ENCODE measurements at places on chromosomes 1 and 21. TPM values are rescaled to one million over a fixed set of nuclear protein-coding genes. Genes with fewer than 3 reads are reported as not detected.

GRCh38 chr1:230288641-230289349, 137.3 kb downstream of the PGBD5 start:
- H3K4me3 ChIP-seq: no peak overlapping the region
- no peak for DNase-seq
- H3K27me3 ChIP-seq: peaks cover 4% of the 10 kb centered on the region
- no peak overlapping the region for H3K27ac ChIP-seq
- H3K36me3 ChIP-seq: no peaks in the 10 kb centered on the region

- no peaks in the 10 kb centered on the region for H3K36me3 ChIP-seq
- no peaks in the 10 kb centered on the region for H3K27me3 ChIP-seq
- H3K4me3 ChIP-seq: no peak overlapping the region
- no peak for DNase-seq
- no peak overlapping the region for H3K27ac ChIP-seq
Observed at GRCh38 chr1:87678266-87678665, 349.6 kb downstream of the LMO4 start.

- H3K4me1 ChIP-seq: no peaks in the 10 kb centered on the region
- H3K27me3 ChIP-seq: no peaks in the 10 kb centered on the region
- H3K27ac ChIP-seq: no peak overlapping the region
- no peak overlapping the region for H3K4me3 ChIP-seq
- H3K36me3 ChIP-seq: peaks cover 100% of the 10 kb centered on the region
- no peak for DNase-seq
Observed at GRCh38 chr1:171590022-171590421, 32.0 kb upstream of the MYOCOS start.

DNA sequence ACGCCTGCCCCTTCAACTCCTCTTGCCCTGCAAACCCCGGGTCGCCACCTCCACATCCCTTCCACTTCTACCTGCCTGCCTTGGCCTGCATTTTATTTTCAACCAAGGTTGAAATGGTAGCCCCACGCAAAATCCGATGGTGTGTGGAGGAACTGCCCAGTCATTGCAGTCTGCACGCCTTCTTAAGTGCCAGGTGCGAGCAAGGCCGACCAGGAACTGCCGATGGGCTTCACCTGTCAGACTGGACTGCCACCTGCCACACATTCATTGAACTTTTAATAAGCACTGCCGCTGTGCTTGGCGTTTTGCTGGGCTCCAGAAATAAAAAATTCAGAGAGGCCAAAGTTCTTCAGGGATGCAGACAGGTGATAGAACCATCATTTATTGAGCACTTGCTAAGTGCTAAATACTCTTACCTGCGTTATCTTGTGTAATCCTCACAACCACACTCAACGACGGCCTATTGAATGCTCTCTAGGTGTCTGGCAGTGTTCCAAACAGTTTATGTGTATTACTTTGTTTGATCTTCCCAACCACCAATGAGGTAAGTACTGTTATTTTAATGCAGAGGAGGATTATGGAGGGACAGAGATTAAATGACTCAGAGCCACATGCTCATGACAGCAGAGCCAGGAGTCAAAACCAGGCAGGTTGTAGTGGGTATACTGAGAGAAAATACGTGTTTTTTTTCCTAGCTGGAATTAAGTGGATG, 36.2 kb downstream of the CACHD1 start:
- no peaks in the 10 kb centered on the region for H3K36me3 ChIP-seq
- peaks cover 6% of the 10 kb centered on the region for H3K4me1 ChIP-seq
- no peaks in the 10 kb centered on the region for H3K27me3 ChIP-seq
- H3K27ac ChIP-seq: no peak overlapping the region
- H3K4me3 ChIP-seq: peak overlapping the region; percentile 50
- no peak for DNase-seq

DNA sequence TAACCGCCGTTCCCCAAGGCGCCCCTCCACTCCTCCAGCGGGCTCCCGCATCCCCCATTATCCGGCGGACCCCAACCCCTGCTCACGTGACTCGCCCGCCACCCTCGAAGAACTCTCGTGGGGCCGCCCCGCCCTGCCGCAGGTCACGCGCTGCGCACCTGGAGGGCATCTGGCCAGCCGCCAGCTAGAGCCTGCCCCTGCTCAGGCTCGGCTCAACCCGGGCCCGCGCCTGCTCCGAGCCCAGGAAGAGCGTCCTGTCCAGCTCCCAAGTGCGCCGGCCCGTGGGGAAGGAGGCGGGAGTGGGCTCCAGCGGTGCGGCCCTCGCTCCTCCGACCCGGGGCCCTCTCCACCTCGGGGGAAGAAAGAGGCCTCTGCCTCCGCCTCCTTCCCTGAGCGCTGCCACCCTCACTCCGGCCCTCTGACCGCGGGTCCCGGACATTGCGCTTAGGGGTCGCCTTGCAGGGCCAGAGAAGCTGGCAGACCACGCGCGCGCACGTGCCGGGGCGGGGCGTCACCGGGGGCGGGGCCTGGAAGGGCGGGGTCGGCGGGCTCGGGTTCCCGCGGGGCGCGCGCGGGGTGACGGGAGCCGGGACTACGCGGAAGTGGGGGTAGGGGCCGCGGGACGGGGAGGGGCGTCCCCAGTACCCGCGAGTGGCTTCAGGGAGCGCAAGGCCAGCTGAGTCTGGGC, 28.4 kb downstream of the HMGN2 start:
- H3K4me1 ChIP-seq: no peaks in the 10 kb centered on the region
- peak overlapping the region; percentile 89 for H3K4me3 ChIP-seq
- DNase-seq: peak; percentile 79
- peak overlapping the region; percentile 96 for H3K27ac ChIP-seq
- H3K27me3 ChIP-seq: no peaks in the 10 kb centered on the region

GRCh38 chr21:38236232-38236631, 20.6 kb upstream of the KCNJ15 start:
- DNase-seq: no peak
- no peak overlapping the region for H3K27ac ChIP-seq
- no peaks in the 10 kb centered on the region for H3K4me1 ChIP-seq
- no peak overlapping the region for H3K4me3 ChIP-seq

DNA sequence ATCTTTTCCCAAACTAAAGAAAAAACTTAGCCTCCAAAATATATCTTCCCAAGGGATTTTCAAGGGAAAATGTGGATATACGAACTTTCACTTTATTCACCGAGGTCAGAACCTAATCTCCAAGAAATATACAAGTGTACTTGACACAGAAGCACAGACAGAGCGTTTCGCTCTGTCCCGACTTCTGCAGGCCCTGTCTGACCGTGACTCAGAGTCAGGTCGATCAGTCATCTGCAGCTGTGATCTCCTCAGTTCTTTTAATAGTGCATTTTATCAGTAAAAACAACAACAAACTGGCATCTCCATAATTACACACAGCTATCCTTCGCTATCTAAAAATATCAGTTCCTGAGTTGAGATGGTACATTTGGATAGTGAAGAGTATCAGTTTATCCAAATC, 226.6 kb downstream of the TM2D1 start:
- H3K27ac ChIP-seq: no peak overlapping the region
- H3K4me1 ChIP-seq: no peaks in the 10 kb centered on the region
- H3K27me3 ChIP-seq: no peaks in the 10 kb centered on the region

GRCh38 chr21:33578214-33578613, 10.3 kb downstream of the DONSON start:
- no peaks in the 10 kb centered on the region for H3K27me3 ChIP-seq
- peaks cover 2% of the 10 kb centered on the region for H3K36me3 ChIP-seq
- H3K4me1 ChIP-seq: no peaks in the 10 kb centered on the region
- H3K27ac ChIP-seq: no peak overlapping the region
- H3K4me3 ChIP-seq: no peak overlapping the region

- no peaks in the 10 kb centered on the region for H3K4me1 ChIP-seq
- no peak overlapping the region for H3K4me3 ChIP-seq
- no peaks in the 10 kb centered on the region for H3K36me3 ChIP-seq
- DNase-seq: no peak
Observed at GRCh38 chr1:89652373-89652772, 19.5 kb downstream of the LRRC8C start.

DNA sequence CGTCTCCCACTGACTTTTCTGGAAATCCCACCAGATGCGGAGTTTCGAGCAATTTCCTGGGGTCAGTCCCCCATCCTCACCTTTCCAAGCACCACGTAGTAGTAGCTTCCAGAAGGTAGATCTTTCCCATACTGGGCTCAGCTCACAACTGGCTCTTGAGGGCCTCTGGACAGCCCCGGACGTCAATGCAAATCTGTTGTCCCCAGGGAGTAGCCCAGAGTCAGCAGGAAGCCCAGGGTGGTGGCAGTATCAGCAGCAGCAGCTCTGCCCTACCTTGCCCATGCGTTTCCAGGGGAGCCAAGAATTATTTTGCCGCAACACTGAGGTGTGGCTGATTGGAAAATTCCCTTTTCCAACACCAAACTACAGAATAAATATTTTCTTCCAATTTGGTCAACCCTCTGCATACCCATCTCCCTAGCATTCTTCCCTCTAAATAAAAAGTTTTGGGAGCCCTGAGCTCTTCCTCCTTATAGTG, 70.3 kb downstream of the CD46 start:
- DNase-seq: no peak
- peak overlapping the region; percentile 99 for H3K27ac ChIP-seq
- H3K4me3 ChIP-seq: peak overlapping the region; percentile 75
- H3K27me3 ChIP-seq: no peaks in the 10 kb centered on the region
- H3K36me3 ChIP-seq: peaks cover 21% of the 10 kb centered on the region
- peaks cover 70% of the 10 kb centered on the region for H3K4me1 ChIP-seq

DNA sequence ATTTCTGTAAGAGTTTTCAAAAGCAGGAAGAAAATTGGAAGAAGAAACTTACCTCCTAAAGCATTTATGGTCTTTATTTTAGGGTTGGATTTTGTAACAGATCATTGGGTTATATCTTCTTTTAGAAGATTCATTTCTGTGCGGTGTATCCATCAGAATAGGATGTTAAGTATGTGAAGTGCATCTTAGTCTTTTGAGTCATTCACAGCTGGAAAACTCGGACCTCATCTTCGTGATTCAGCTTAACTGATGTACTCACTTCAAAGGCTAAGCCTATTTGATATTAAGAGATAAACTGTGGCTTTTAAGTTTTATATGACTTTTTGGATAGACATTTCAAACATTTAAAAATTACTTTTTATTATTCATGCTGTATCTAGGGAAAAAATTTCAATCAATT, 56.3 kb downstream of the GIPC2 start:
- no peak for DNase-seq
- no peaks in the 10 kb centered on the region for H3K4me1 ChIP-seq
- H3K27me3 ChIP-seq: no peaks in the 10 kb centered on the region

DNA sequence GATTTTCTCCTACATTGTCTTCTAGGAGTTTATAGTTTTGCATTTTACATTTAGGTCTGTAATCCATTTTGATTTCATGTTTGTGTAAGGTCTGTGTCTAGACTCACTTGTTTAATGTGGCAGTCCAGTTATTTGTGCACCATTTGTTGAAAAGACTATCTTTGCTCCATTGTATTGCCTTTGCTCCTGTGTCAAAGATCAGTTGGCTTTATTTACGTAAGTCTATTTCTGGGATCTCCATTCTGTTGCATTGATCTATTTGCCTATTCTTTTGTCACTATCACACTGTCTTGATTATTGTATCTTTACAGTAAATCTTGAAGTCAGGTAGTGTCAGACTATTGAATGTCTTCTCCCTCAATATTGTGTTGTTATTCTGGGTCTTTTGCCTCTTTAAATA, 49.7 kb upstream of the RGS2 start:
- no peak overlapping the region for H3K27ac ChIP-seq
- H3K36me3 ChIP-seq: no peaks in the 10 kb centered on the region
- H3K4me3 ChIP-seq: no peak overlapping the region
- no peak for DNase-seq
- H3K27me3 ChIP-seq: no peaks in the 10 kb centered on the region

- H3K27me3 ChIP-seq: no peaks in the 10 kb centered on the region
- H3K4me3 ChIP-seq: no peak overlapping the region
- H3K36me3 ChIP-seq: no peaks in the 10 kb centered on the region
Observed at GRCh38 chr1:119781434-119782210, 12.9 kb upstream of the HMGCS2 start.

- no peaks in the 10 kb centered on the region for H3K4me1 ChIP-seq
- H3K36me3 ChIP-seq: peaks cover 47% of the 10 kb centered on the region
- no peak overlapping the region for H3K27ac ChIP-seq
- H3K27me3 ChIP-seq: no peaks in the 10 kb centered on the region
Observed at GRCh38 chr21:36203603-36203889, 46.9 kb downstream of the DOP1B start.

DNA sequence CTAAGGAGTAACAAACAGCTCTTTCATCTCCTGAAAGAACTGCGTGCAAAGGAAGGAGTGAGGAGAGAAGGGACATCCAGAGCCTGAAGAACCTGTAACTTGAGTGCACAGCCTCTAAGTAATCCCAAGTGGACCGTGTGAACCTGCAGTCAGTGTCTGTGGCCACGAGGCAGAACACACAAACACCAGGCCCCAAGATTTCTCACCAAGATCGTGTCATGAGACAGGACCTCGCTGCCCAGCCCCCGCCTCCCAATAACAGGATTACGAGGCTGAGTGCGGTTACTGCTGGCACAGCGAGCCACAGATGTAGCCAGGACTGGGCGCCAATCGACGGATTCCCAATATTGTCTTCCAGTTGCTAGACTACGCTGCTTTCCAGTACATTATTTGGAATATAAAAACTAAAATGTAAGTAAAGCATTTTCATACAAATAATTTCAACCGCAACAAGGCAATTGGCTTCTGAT, 101.3 kb upstream of the SLC25A33 start:
- peak; percentile 60 for DNase-seq
- H3K27ac ChIP-seq: peak overlapping the region; percentile 63
- H3K4me1 ChIP-seq: peaks cover 51% of the 10 kb centered on the region
- H3K36me3 ChIP-seq: no peaks in the 10 kb centered on the region
- no peaks in the 10 kb centered on the region for H3K27me3 ChIP-seq
- H3K4me3 ChIP-seq: no peak overlapping the region

GRCh38 chr1:232252546-232253118, 377.3 kb downstream of the SIPA1L2 start:
- H3K36me3 ChIP-seq: no peaks in the 10 kb centered on the region
- H3K4me1 ChIP-seq: no peaks in the 10 kb centered on the region
- no peak overlapping the region for H3K27ac ChIP-seq
- H3K27me3 ChIP-seq: no peaks in the 10 kb centered on the region
- no peak for DNase-seq

- no peak overlapping the region for H3K27ac ChIP-seq
- H3K27me3 ChIP-seq: no peaks in the 10 kb centered on the region
- no peak for DNase-seq
- peaks cover 51% of the 10 kb centered on the region for H3K36me3 ChIP-seq
Observed at GRCh38 chr1:46309401-46310159, 6.1 kb downstream of the UQCRH start.

DNA sequence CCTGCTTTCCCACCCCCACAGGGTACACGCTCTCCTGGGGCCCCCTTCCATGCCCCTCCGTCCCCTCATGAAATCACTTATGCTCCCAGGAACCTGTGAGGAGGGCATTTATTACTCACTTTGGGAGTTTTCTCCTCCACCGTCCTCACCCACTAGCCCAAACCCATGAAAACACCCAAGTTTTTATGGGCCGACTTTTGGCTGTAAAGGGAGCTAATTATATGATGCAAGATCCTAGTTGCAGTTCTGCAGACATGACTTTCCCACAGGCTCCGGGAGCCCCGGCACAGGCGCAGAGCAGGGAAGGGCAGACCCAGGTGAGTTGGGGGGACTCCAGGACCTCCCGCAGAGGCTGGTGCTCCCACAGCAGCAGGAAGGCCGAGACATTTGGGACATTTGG, 29.7 kb downstream of the EPHA2 start:
- H3K36me3 ChIP-seq: peaks cover 73% of the 10 kb centered on the region
- H3K27me3 ChIP-seq: no peaks in the 10 kb centered on the region
- H3K27ac ChIP-seq: no peak overlapping the region
- H3K4me1 ChIP-seq: peaks cover 77% of the 10 kb centered on the region

TRIM46 gene
- 15.5 TPM for total RNA-seq

TFF2 gene
- not detected for total RNA-seq

KCNJ9 gene
- total RNA-seq: not detected

BCAN gene
- not detected for total RNA-seq

LCE3E gene
- not detected for total RNA-seq

COP1 gene
- 89.8 TPM for total RNA-seq

NHLH2 gene
- total RNA-seq: not detected

PSEN2 gene
- total RNA-seq: 49.2 TPM

Data from tibial nerve (tissue), 4 donors.